ENCODE measurements at places on chromosomes 5 and 9. TPM values are rescaled to one million over a fixed set of nuclear protein-coding genes. Genes with fewer than 3 reads are reported as not detected.

The ERMP1 gene
- total RNA-seq = 20.8 TPM

The SGTB gene
- total RNA-seq = 1.9 TPM

The PTPRD gene
- total RNA-seq = 125 TPM

The GDF9 gene
- total RNA-seq = not detected

The MYOT gene
- total RNA-seq = 1.1 TPM

The THBS4 gene
- not detected for total RNA-seq

The BARHL1 gene
- total RNA-seq = not detected

The STPG3 gene
- not detected for total RNA-seq

The SPIN1 gene
- total RNA-seq = 51.1 TPM

The CATSPER3 gene
- total RNA-seq = 2.4 TPM

The LHX3 gene
- total RNA-seq = not detected

DNA sequence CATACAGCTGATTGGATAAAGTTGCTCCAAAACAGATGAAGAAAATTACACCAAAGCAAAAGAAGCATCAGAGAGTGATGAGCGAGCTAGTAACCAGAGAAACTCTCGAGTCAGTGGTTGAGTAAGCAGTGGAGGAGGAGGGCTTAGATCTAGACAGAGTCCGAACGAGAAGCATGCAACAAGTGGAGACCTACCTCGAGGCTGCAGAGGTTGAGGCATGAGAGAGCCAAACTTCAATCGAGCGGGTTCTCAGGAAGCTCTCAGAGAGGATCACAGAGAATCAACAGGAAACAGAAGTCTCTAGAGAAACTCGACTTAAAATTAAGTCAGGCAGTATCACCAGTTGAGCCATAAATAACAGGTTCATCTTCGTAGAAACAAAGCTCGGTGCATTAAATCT, 6.1 kb downstream of the RUSC2 start:
- no peak for DNase-seq

DNA sequence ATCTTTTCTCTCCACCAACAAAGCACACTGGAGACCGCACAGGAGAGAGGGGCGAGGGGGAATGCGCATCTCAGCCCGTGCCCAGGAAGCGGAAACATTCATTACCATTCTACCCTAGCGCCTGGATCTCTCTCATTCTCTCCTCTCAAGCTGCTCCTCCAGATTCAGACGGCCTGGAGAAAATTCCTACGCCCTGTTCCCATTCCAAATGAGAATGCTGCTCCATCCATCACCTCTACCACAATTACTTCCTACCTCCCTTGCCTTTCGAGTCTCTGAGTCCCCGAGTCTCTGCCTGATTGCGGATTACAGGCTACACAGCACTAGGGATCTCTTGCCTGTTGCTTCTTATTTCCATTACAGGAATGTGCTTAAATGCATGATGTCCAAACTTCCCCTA, 6.7 kb downstream of the DDX31 start:
- no peak for DNase-seq

GRCh38 chr9:7451062-7451461, 348.5 kb downstream of the DMAC1 start:
- DNase-seq = no peak

DNA sequence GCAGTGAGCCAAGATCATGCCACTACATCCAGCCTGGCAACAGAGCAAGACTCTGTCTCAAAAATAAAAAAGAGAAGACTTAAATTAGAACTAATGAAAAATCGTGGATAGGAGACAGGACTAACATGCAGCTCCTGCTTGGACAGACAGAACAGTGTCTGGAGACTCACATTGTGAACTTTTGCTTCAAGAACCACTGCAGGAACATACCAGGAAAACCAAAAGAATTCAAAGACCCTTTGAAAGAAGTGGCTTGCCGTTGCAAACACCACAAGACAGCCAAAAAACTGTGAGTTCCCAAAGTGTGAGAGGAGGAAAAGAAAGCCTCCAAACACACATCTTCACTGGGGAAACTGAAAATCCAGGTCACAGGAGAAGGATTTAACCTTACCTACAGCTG, 48.8 kb upstream of the SNAPC3 start:
- no peak for DNase-seq

DNA sequence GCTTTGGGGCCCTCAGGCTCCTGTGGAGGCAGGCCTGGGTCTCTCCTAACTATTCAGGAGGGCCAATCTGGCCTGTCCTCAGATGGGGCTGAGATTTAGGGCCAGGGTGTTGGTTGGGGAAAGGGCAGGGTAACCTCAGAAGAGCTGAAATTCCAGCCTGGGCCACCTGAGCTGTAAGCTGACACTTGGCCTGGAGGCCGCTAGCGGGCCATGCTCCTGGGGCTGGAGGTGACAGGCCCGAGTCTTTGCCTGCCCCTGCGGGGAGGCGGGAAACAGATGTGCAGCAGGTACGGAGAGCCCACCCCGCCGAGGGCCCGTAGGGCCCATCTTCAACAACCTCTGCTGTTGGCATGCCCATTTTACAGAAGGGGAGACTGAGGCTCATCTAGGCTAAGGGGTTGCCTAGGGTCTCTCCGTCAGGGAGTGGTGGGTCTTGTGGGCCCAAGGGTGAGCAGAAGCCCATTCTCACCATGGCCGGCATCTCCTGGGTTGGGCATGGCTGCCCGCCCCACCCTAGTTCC, 69.5 kb downstream of the RXRA start:
- DNase-seq = no peak

- no peak for DNase-seq
Measured at GRCh38 chr5:151359391-151359790, 12.0 kb upstream of the SLC36A2 start.

DNA sequence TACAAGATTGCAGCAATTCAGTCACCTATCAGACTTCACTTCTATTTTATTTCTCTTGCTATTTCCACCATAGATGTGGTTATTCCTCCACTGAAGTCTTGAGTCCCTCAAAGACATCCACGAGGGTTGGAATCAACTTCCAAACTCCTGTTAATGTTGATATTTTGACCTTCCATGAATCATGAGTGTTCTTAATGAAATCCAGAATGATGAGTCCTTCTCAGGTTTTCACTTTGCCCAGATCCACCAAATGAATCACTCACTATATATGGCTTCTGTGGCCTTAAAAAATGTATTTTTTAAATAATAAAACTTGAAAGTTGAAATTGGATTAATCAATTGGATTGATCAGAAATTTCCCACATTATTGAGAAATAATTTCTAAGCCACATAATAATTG, 1821.0 kb downstream of the EFNA5 start:
- DNase-seq = no peak

DNA sequence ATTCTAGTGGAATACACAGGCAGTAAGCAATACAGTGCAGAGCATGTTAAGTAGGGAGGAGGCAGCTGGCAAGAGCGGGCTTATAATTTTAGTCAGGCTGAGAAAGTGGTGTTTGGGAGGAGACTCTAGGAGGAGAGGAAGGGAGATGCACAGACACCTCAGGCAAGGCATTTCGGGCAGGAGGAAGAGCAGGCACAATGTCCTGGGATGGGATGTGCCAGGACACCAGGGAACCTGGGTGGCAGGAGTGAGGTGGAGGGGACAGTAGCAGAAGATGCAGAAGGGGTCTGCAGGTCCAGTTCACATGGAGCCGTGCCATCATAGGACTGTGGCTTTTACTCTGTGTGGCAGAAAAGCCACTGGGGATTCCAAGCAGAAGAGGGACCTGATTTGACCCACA, 143.7 kb upstream of the FSTL4 start:
- no peak for DNase-seq

- DNase-seq = no peak
Measured at GRCh38 chr5:37777432-37778130, 62.3 kb downstream of the GDNF start.

DNA sequence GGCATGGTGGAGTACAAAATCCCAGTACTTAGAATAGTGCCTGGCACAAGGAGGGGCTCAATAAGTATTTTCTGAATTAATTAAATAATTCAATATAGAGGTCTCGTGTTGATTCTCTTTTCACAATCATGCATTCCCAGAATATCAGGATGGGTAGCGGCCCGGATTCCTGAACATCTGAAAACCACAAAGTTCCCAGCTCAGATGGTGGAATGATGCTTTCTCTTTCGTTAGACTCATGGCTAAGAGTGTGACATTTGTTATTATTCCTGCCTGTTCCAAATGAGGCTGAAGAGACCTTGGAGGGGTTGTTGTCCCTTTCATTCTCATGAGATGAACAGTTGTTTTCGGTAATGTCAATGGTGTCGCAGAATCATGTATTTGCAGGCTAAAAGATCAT, 95.4 kb upstream of the LIFR start:
- DNase-seq = no peak

DNA sequence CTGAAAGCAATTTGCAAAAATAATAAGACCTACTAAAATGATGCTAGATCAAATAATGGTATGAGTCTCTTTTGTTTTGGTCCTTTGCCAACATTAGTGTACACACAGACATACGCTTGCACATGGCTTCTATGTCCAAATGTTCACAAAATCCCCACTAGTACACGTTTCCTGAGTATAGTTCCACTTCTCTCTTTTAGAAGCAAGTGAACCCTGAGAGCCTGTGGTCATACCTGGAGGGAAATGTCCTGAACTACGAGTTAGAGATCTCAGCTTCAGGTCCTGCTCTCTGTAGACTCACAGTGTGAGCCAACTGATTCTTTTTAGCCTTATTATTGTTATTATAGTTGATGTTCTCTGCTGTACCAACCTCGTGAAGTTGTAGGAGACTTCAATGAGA, 47.3 kb upstream of the ACTBL2 start:
- DNase-seq = no peak

DNA sequence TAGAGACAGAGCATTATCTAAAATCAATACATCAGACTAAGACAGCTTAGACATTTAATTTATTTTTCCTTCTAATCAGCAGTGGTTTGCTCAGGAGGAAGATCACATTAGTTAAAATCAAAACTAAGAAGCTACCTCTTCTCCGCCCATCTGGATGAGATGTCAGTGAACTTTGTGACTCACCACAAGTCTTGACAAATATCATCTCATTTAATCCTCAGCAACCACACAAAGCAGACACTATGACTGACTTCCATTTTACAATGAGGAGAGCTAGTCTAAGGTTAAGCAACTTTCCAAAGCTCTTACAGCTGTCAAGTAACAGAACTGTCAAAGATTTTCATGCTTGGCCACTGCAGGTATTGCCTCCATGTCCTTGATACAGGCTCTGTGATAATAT, 289.5 kb downstream of the DEPDC1B start:
- DNase-seq = no peak

DNA sequence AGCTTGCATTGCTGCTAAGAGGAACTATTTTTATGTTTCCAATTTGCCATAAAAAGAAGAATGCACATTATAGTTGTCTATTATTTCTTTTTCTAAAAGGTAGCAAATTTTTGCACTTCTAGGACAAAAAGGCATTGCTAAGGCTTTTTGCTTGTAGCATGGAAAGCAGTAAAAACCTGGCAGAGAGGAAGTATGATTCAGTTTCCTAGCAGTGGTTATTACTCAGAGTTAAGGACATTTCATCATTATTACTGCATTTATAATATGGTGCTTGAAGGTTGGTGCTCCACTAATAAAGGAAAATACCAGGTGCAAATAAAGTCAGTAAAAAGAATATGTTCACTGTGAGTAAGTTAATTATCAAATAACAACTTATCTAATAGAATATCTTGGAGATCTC, 179.8 kb upstream of the PLPPR1 start:
- DNase-seq = no peak

GRCh38 chr5:38009749-38010358, 170.0 kb upstream of the GDNF start:
- no peak for DNase-seq

DNA sequence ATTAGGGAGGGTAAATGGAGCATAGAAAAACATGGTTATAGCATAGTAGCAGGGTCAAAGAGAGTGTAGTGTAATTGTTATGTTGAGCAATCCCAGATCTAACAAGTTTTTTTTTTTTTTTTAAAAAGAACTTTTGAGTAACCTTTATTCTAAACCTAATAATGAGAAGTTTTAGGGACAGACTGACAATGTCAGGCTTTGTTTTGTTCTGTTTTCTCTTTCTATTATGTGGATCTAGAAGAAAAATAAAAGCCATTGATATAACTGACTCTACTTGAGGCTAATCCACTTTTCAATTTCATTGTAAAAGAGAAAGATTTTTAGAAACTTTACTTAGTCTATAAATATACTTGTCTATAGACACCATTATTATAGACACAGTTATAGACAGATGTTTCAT, 200.0 kb downstream of the FAM170A start:
- DNase-seq = no peak

DNA sequence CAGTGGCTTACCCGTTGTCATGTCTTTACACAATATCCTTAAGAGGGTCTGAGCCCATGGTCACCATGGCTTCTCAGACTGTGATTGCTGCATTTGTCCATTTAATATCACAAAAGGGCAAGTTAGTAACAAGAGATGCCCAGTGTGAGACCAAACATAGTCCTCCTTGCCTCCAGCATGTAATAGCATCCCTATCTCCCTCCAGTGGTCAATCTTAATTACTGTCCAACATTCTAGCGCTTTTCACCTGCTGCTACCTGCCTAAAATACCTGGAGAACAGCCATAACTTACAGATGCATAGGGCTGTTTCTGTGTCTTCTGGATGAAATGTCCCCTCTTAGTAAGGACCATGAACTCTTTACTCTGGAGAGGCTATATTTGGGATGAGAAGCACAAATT, 267.2 kb upstream of the DAB2 start:
- DNase-seq = no peak

DNA sequence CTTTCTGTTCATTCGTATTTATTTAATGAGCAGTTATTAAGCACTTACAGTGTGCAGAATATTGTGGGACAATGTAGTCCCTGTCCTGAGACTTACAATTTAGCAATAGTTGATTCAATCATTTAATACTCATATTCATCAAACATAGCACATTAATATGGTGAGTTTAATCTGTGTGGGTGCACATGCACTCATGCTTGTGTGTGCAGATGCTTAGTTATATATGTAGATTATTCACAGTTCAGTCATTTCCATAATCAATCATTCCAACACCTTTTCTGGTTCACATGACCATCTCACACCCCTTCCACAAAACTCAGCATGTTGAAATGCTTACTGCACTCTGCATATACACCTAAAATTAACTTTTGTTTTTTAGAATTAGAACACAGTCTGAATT, 321.6 kb upstream of the RFX3 start:
- no peak for DNase-seq

DNA sequence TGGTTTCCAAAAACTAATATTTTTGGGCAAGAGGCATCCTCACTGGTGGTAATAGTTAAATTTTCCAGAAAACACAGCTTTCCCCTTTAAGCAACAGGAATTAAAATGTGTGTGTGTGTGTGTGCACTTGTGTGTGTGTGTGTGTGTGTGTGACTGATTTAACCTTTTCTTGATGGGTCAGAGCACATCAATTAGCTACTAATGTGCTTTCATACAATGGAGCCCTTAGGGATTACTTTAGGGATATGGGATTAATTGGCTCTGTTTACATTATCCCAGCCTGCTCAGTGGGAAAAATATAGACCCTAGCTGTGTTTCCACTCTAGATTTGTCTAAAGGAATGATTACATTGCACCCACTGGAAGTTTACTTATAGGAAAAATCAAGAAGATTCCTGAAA, 6.5 kb downstream of the PLCXD3 start:
- DNase-seq = no peak

Measured in Peyer's patch (tissue), 4 donors.